Activated naive CD4-positive, alpha-beta T cell (primary cell): ENCODE measurements at places on chromosomes 3 and 15.
A peak's percentile ranks its signal among the peaks of the same experiment; 100 is the strongest.

DNA sequence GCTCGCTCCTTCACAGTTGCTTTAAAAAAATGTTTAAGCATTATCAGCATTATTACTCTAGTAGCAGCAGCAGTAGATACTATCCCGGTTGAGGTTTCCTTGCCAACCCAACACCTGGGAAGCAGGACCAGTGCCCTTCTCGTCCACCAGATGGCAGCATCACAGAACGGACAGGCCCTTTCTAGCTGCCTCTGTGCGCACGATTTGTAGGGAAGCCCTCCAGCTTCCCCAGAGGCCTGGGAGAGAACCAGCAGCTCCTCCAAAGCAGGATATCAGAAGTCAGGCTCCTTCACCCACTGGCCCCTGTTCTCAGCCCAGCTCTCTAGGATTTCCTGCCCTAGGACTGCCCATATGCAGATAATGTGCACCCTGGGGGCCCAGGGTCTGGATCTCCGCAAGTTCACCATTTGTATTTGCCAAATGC lies 16.8 kb upstream of the ESYT3 start:
- peak; percentile 8 for DNase-seq

DNA sequence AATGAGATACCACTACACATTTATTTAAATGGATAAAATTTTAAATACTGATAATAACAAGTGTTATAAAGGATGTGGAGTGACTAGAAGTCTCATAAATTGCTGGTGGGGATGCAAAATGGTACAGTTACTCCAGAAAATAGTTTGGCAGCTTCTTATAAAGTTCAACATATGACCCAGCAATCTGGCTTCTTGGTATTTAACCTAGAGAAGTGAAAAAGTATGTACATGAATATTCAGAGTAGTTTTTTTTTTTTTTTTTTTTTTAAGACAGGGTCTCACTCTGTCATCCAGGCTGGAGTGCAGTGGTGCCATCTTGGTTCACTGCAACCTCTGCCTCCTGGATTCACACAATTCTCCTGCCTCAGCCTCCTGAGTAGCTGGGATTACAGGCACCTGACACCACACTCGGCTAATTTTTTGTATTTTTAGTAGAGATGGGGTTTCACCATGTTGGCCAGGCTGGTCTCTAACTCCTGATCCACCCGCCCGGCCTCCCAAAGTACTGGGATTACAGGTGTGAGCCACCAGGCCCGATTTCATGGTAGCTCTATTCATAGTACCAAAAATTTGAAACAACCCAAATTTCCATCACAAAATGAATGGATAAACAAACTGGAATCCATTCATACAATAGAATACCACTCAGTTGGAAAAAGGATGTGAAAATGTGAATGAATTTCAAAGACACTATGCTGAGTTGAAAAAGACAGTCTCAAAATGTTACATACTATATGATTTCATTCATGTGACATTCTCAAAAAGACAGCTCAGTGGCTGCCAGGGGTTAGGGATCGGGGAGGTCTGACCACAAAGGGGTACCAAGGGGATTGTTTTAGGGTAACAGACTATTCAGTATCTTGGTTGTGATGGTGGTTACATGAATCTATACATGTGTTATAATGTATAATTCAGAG lies 14.4 kb downstream of the RRP9 start:
- no peak for DNase-seq

GRCh38 chr15:101293122-101293521 lies 1.9 kb downstream of the SNRPA1 start:
- no peak for DNase-seq

DNA sequence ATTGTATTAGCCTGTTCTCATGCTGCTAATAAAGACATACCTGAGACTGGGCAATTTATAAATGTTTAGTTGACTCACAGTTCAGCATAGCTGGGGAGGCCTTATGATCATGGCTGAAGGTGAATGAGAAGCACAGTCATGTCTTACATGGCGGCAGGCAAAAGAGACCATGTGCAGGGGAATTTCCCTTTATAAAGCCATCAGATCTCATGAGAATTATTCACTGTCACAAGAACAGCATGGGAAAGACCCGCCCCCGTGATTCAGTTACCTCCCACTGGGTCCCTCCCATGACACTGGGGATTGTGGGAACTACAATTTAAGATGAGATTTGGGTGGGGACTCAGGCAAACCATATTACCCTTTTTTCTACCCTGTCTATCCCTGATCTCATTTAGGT lies 51.5 kb upstream of the MYZAP start:
- DNase-seq = no peak

GRCh38 chr3:173301647-173302046 lies 95.9 kb upstream of the NLGN1 start:
- DNase-seq = no peak

DNA sequence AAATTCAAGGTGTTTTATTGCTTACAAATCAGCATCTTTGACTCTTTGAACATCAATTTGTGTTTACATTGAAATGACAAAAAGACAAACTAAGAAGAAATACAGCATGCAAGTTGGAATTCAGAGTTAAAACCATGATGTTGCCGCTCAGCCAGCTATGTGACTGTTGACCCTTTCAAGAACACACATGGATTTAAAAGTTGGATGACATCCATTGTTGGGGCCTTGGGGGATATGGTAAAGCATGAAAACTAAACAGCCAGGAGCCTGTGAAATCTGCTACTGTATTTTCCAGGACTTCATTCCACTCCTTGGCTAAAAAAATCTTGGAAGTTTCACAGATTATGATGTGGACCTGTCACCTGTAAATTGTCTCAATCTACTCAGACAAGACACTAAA lies 4.6 kb downstream of the P2RY1 start:
- no peak for DNase-seq

DNA sequence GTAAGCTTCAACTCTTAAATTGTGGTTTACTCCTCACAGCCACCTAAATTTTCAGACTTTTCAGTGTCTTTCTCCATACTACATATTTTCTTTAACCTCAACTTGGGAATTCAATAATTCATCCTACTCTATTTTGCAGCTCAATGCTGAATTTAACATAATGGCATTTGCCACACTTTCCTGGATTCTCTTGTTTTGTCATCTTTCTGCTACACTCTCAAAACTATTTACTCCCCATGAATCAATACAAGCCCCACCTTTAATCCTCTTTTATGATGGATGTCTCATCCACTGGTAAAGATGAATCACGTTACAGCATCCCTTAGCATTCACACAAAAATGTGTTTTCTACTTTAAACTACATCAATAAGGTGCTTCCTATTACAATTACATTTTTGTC lies 19.6 kb upstream of the CHMP2B start:
- no peak for DNase-seq

GRCh38 chr3:18097473-18097872 lies 327.7 kb downstream of the SATB1 start:
- DNase-seq = no peak

DNA sequence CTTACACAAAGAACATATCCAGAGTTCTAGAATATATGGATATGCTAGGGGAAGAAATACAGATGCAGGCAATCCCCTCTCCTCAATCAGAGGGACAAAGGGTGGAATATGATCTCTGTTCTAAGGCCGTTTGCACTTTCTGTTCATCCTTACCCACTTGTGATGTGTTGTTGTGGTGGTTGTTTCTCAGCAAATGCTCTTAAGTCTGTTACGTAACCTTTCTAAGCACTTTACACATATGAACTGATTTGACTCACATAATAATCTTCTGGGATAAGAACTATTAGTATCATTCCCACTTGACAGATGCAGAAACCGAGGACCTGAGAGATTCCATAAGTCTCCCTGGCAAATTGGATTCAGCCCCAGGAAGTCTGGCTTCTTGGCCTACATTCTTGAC lies 40.5 kb downstream of the NGRN start:
- no peak for DNase-seq
